ENCODE measurements at places on chromosomes 12 and 14.

DNA sequence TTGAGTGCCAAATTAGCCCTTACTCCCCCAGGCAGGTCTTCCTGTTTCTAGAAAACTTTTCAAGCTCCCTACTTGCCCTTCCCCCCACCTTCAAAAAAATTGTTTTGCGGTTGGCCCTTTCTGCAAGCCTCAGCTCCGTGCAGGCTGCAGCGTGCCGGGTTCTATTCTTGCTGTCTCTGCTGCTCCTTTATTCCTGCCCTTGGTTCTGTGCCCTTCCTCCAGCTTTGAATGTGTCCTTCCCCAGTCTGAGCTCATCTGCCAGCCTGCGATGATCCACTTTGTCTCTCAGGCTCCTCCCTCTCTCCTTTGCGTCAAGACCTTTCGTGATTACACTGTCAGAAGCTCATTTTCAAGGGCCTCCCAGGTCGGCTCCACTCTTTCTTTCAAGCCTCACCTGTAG, 98.6 kb downstream of the IRF2BPL start:
- DNase-seq, result peak; percentile 88

GRCh38 chr14:104588066-104588857, 8.7 kb downstream of the C14orf180 start:
- DNase-seq, result no peak

DNA sequence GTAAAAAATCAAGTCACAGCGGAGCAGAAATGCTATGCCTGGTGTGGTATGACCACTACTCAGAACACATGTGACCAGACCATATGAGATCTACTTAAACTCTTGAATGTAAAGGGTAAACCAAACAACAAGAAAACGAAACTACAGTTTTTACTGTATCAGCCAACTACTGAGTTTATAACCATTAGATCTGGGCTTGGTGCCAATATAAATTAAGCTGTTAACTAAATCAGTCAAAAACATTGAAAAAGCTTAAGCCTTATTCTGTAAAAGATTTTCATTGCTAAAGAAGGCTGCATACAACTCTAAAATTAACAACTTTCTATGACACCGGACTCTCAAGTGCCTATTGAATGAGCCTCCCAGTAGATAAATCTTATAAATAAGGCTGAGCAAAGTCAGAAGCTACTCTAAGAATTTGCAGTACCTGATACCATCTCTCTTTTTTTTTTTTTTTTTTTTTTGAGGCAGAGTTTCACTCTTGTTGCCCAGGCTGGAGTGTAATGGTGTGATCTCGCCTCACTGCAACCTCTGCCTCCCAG, 35.4 kb downstream of the SPTLC2 start:
- DNase-seq, result no peak

GRCh38 chr12:100267603-100268281, 765 bp downstream of the SCYL2 start:
- peak; percentile 24 for DNase-seq

DNA sequence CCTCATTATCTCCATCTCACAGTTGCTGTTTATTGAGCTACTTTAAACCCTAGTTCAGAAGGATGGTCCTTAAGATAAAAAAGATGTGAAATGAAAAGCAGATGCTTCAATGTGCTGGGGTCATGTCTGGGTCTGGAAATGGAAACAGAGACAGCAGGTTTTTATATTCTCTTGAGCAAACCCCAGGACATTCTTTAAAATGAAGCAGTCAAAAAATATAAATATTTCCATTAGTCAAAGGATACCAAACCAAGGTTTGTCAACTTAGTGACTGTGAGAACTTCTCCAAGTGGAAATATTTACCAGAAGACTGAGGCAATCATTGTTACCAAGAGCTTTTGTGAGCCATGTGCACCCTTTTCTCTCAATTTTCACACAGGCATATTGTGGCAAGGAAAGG, 102.5 kb upstream of the DIO2 start:
- DNase-seq, result no peak

GRCh38 chr14:44699391-44699790, 192.3 kb upstream of the FSCB start:
- DNase-seq, result no peak

- DNase-seq, result no peak
Observed at GRCh38 chr12:4762773-4763172, 42.6 kb downstream of the GALNT8 start.

DNA sequence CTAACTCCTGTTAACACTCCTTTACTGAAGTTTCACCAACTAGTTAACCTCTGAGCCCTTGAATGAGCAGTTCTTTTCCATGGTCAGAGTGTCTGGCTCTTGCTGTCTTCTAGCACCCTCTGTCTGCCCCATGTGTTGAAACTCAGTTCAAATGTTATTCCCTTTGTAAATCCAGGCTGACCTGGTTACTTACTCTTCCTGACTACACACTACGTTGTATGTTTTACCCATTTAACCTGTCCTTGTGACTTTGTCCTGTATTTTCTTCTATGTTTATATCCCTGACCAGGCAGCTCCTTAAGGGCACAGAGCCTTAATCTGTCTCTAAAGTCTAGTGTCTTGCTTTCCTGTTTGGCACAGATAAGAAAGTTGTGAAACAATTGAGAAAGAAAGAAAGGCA, 389.0 kb upstream of the RPL10L start:
- no peak for DNase-seq
